ENCODE measurements at places on chromosomes 1 and 21. TPM values are rescaled to one million over a fixed set of nuclear protein-coding genes. Genes with fewer than 3 reads are reported as not detected.

CLDN17 gene
- not detected for polyA plus RNA-seq

CTNNBIP1 gene
- 69.3 TPM for polyA plus RNA-seq

DNAI4 gene
- 4.5 TPM for polyA plus RNA-seq

GCLM gene
- 3.7 TPM for polyA plus RNA-seq

NUDT4B gene
- polyA plus RNA-seq: 6.6 TPM

POLR3GL gene
- polyA plus RNA-seq: 38.6 TPM

TAS1R3 gene
- polyA plus RNA-seq: 1.2 TPM

HSD3B2 gene
- not detected for polyA plus RNA-seq

ZBTB8A gene
- 6.9 TPM for polyA plus RNA-seq

ETV3L gene
- not detected for polyA plus RNA-seq

LRRC53 gene
- polyA plus RNA-seq: not detected

FNDC7 gene
- polyA plus RNA-seq: not detected

KRTAP11-1 gene
- polyA plus RNA-seq: not detected

RPE65 gene
- not detected for polyA plus RNA-seq

CDC7 gene
- 34.6 TPM for polyA plus RNA-seq

LRRC71 gene
- polyA plus RNA-seq: not detected

C1orf35 gene
- polyA plus RNA-seq: 37.5 TPM

PGLYRP4 gene
- not detected for polyA plus RNA-seq

BCL2L15 gene
- polyA plus RNA-seq: 4.7 TPM

CFAP57 gene
- 0.17 TPM for polyA plus RNA-seq

NUAK2 gene
- polyA plus RNA-seq: 1.4 TPM

TRAF3IP3 gene
- polyA plus RNA-seq: not detected

DIPK1A gene
- polyA plus RNA-seq: 8.4 TPM

AMY1B gene
- not detected for polyA plus RNA-seq
